ENCODE measurements at places on chromosomes 6 and 20.

DNA sequence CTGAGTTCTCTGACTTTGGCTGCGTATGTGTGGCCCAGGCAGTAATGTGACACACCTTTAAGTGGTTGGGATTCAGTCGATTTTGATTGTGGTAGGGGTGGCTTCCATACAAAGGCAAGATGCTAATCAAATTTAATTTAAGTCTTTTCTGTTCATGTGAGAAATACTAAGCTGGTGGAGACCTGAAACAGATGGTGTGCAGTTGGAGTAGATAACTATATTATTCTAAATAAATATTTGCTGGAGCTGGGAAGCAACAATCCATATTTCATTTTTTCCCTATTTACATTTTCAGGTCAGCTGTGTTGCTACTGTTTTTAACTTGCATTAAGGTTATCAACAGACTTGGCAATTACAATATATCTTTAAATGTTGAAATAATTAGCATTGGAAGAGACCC, 67.4 kb upstream of the C20orf144 start:
- DNase-seq, result no peak

GRCh38 chr6:17847203-17847760, 140.2 kb downstream of the KIF13A start:
- DNase-seq, result no peak

GRCh38 chr6:11744753-11745152, 33.9 kb downstream of the ADTRP start:
- no peak for DNase-seq

- no peak for DNase-seq
Observed at GRCh38 chr20:14673164-14673563, 335.8 kb upstream of the FLRT3 start.

- DNase-seq, result no peak
Observed at GRCh38 chr6:18562726-18563125, 175.6 kb downstream of the RNF144B start.

Measured in posterior cingulate gyrus (tissue), 11 donors.